ENCODE measurements at places on chromosomes 5 and 9. TPM values are rescaled to one million over a fixed set of nuclear protein-coding genes. Genes with fewer than 3 reads are reported as not detected.
A peak's percentile ranks its signal among the peaks of the same experiment; 100 is the strongest.

GRCh38 chr9:71115448-71115975 is 5.9 kb downstream of the TRPM3 start:
- no peak for DNase-seq

- DNase-seq: no peak
Measured at GRCh38 chr9:24210641-24211040, 335.1 kb downstream of the IZUMO3 start.

Gene TMEM38B
- total RNA-seq: 8.9 TPM

GRCh38 chr9:87406543-87407166 is 91.0 kb upstream of the DAPK1 start:
- DNase-seq: no peak

DNA sequence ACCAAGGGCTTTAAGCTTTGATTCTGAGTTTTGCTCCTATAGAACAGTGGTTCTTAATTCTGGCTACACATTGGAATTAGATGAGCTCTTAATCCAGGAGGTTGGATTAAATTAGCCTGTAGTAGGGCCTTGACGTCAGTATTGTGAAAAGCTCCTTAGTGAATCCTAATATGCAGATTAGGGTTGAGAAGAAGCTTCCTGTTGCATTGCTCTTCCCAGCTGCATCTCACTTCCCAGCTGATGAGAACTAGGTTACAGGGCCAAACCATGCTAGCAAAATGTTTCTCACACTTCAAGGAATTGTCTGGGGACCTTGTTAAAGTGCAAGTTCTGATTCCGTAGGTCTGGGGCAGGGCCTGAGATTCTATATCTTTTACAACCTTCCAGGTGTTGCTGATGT is 300.0 kb downstream of the ZSWIM6 start:
- no peak for DNase-seq

Gene GALNT12
- 26.3 TPM for total RNA-seq

DNA sequence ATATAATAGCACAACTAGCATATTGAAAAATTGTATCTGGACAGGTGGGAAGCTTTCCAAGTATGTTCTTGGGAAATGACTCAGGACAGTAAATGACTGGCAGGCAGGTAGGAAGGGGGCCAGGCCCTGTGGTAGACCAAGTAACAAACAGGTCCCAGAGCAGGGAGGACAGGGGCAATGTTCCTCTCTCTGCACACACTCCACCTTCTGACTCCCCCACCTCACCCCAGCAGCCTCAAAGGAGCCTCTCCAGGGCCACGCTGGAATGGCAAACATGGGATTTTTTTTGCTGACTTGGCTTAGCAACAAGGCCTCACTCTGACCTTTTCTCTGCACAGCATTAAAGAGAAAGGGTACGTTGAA is 31.1 kb upstream of the IQGAP2 start:
- peak; percentile 13 for DNase-seq

GRCh38 chr5:117246424-117246823 is 671.8 kb upstream of the SEMA6A start:
- no peak for DNase-seq

Gene CTXN3
- not detected for total RNA-seq

- no peak for DNase-seq
Measured at GRCh38 chr9:99986642-99987041, 80.2 kb downstream of the STX17 start.

- peak; percentile 83 for DNase-seq
Measured at GRCh38 chr5:169280286-169280685, 20.7 kb downstream of the SLIT3 start.

GRCh38 chr5:81418606-81419005 is 24.7 kb upstream of the ACOT12 start:
- no peak for DNase-seq

- no peak for DNase-seq
Measured at GRCh38 chr9:89361816-89362646, 43.7 kb downstream of the SECISBP2 start.

Gene CXCL14
- total RNA-seq: 31.4 TPM

Gene KIF27
- 24.6 TPM for total RNA-seq

- peak; percentile 90 for DNase-seq
Measured at GRCh38 chr9:128684325-128685199, 4.5 kb upstream of the SET start.

GRCh38 chr9:111891910-111892499 is 4.6 kb upstream of the UGCG start:
- DNase-seq: no peak

Gene ZDHHC11B
- total RNA-seq: 44.4 TPM

Gene PCDHA7
- total RNA-seq: 0.17 TPM

GRCh38 chr5:173703466-173703865 is 87.0 kb upstream of the BOD1 start:
- DNase-seq: no peak

GRCh38 chr5:124869426-124870033 is 123.1 kb upstream of the ZNF608 start:
- peak; percentile 36 for DNase-seq

GRCh38 chr9:94199776-94200175 is 59.3 kb upstream of the ZNF169 start:
- DNase-seq: no peak

- no peak for DNase-seq
Measured at GRCh38 chr5:91332267-91333045, 50.7 kb downstream of the ARRDC3 start.

Gene TEX10
- 37.4 TPM for total RNA-seq
